ENCODE measurements at places on chromosomes 7 and 10. TPM values are rescaled to one million over a fixed set of nuclear protein-coding genes. Genes with fewer than 3 reads are reported as not detected.

Gene SMO
- total RNA-seq, result 3.2 TPM

Gene ZNF853
- 6.3 TPM for total RNA-seq

Gene ACADSB
- total RNA-seq, result 11.8 TPM

Gene AGBL3
- 12.9 TPM for total RNA-seq

Data from spleen (tissue), 13 donors.